ENCODE measurements at places on chromosomes 3 and 15.

DNA sequence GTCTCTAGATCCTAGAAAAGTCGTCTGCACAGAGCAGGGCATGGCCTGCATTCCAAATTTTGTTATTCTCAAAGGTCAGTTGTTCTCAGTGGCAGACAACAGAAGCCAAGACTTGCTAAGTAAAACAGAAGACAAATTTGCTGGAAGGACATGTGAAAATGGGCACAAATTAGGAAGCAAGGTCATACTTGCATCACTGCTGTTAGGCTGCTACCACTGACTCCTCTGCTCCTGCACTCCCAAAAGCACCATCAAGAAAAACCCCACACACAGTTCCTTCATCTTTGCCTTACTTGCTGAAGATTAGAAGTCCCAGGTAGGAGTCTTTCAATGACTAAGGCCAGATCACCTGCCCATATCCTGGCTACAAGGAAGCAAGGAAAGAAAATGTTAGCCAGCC lies 69.9 kb upstream of the ATP2C1 start:
- no peak for DNase-seq

DNA sequence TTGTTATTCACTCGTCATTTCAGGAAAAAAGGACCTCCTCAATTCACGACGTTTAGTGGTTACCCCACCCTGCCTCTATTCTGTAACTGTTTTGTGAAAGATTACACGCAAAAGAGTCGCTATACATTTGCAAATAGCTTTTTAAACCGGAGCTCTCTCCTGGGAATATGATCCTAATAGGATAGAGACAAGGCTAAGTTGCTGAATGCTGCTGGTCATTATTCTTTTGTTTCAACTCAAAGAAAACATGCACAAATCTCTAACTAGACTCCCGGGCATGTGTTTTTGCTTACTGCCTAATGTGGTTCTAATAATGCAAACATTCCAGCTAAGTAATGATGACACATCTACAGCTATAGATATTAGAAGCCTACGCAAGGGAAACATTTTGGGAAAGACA lies 214.6 kb upstream of the MDFIC2 start:
- DNase-seq, result no peak

- no peak for DNase-seq
Observed at GRCh38 chr3:42658091-42658770, 4.7 kb downstream of the ZBTB47 start.

DNA sequence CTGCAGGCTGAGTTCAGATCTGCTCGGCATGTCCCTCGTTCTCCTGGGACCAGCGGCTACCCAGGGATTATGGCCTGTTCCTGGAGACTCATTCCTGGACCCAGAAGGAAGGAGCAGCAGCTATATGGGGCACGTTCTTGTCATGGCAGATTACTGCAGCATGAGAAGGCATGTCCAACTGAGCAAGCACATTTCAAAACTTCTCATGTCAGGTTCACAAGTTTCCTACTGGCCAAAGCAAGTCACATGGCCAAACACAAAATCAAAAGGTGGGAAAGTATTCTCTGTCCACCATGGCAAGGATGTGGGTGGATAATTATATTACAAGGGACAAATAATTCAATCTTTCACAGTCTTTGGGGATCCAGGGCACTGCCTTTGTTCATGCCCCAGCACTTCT lies 71.9 kb upstream of the C15orf39 start:
- DNase-seq, result no peak

DNA sequence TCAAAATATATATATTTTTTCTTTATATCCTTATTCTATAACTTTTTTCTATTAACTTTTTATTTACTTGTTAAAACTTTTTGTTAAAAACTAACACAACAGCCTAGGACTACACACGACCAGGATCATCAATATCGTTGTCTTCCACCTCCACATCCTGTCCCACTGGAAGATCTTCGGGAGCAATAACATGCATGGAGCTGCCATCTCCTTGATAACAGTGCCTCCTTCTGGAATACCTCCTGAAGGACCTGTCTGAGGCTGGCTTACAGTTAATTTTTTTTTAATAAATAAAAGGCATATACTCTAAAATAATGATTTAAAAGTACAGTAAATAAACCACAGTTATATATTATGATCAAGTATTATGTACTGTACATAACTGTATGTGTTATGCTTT lies 58.9 kb downstream of the SFMBT1 start:
- no peak for DNase-seq

DNA sequence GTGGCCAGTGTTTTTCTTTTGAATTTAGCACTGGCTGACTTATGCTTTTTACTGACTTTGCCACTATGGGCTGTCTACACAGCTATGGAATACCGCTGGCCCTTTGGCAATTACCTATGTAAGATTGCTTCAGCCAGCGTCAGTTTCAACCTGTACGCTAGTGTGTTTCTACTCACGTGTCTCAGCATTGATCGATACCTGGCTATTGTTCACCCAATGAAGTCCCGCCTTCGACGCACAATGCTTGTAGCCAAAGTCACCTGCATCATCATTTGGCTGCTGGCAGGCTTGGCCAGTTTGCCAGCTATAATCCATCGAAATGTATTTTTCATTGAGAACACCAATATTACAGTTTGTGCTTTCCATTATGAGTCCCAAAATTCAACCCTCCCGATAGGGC lies 43.5 kb downstream of the AGTR1 start:
- no peak for DNase-seq

- DNase-seq, result no peak
Observed at GRCh38 chr15:92413510-92413909, 19.8 kb downstream of the ST8SIA2 start.

DNA sequence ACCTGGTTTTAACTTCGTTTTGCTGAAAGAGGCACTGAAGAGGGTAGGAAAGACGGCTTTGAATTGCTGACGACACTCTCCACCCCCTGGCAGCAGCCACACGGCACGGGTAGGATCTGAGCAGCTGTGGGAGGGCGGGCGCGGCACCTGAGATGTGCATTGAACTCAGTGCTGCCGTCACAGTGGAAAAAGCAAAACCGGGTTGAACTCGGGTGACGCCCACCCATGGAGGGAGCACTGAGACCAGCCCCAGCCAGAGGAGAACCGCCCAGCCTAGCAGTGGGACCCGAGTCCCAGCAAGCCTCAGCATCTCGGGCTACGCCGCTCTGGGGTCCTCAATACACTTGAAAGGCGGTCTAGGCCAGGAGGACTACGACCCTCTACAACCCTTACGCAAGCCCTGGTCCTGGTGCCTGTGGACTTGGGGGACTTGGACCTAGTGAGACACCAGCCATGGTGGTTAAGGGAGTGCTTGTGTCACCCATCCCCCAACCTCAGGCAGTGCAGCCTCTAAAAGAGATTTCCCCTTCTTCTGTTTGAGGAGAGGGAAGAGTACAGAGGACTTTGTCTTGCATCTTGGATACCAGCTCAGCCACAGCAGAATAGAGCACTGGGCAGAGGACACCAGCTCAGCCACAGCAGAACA lies 50.0 kb upstream of the RPL35A start:
- DNase-seq, result no peak

GRCh38 chr3:115272036-115272824 lies 125.1 kb upstream of the ZBTB20 start:
- DNase-seq, result no peak

DNA sequence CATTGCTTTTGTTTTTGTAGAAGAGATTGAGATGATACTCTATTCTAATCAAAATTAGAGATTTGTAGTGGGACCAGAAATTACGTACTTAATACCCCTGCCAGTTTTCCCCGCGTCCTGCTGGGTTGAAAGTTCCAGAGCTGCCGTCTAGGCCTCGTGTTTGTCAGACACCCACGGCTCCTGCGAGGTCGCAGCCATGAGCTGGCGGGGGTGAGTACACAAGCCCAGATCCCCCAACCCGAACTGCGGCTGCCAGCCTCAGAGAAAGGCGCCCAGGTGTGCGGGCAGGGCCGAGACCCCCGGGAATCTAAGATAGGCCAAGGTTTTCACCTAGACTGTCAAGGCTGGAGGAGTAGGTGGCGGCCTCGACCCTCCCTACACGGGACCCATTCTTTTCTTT lies 26.3 kb downstream of the GPR160 start:
- no peak for DNase-seq

DNA sequence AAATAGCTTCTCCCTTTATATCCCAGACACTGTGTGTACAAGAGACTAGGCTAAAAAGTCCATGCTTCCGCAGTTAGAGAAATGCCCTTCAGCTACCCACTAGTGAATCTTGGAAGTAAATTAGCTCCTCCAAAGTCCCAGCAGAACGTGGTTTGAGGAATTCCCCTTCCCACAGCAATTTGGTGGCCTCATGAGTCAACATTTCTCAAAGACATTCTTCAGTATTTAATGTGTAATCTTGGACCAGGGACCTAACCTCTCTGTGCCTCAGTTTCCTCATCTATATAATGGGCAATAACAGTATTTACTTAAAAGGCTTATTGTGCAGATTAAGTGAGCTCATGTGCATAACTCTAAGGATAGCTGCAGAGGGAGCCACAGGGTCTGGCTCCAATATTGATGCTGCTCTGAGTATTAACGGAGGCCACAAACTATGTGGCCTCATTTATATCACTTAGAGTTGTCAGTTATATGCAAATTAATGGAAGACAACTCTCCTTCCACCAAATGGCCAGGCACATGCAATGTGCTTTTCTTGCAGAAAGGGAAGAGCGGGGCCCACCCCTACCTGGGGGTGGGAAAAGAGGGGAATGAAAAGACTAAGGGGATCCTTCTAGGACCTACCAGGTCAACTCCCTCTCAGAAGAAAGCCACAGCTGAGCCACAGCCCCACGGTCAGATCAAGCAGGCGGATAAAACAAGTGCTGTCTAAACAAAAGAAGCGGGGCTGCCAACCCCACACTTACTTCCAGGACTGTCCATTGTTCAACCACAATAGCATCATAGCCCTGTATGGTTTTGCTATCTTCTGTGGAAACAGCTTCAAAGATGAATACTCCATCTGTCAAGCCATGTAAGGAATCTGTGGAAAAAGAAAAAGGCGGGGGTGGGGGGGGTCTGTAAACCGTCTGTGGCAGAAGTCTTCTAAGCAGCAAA lies 92.4 kb downstream of the OXNAD1 start:
- DNase-seq, result no peak

DNA sequence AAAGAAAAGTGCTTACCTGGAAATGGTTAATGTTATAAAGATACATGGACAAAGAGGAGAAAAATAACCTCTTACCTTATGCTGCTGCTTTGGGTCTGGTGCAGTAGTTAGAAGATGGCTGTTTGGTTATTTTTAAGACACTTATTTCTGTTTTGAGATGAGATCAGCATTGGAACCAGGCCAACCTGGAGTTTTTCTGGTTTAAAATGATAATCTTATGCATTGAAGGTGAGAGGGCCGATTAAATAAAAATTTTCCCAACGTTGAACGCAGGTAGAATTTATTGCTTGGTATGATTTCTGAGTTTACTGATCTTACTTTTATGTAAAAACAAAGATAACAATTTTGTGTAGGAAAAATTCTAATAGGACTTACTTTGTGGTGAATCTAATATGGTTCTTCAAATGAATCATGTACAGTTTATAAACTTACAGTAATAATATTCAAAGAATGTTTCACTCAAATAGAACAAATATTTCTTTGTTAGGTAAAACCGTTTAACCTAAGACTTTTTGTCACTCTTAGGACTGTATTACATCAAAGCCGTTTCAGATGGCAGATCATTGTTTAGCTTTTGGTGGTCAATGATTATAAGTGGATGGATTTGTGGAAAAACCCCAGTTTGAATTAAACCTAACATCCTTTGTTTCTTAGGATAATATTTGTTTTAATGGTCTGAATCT lies 14.9 kb downstream of the UBE2E2 start:
- DNase-seq, result no peak

DNA sequence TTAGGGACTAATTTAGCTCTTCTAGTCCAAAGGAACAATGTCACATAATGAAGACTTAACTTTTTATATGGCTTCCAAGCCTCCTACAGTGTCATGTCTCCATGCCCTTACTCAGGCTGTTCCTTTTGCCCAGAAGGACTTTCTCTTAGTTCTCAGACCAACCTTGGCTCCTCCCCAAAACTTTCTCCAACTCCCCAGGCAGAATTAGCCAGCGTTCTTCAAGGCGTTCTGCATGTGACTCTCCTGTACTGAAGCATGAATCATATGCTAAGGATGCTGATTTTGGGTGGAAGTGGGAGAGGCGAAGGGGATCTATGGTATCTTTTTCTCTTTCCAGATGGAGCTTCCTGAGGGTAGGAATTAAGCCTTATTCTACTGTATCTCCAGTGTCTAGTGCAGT lies 335.1 kb upstream of the ICE2 start:
- no peak for DNase-seq

DNA sequence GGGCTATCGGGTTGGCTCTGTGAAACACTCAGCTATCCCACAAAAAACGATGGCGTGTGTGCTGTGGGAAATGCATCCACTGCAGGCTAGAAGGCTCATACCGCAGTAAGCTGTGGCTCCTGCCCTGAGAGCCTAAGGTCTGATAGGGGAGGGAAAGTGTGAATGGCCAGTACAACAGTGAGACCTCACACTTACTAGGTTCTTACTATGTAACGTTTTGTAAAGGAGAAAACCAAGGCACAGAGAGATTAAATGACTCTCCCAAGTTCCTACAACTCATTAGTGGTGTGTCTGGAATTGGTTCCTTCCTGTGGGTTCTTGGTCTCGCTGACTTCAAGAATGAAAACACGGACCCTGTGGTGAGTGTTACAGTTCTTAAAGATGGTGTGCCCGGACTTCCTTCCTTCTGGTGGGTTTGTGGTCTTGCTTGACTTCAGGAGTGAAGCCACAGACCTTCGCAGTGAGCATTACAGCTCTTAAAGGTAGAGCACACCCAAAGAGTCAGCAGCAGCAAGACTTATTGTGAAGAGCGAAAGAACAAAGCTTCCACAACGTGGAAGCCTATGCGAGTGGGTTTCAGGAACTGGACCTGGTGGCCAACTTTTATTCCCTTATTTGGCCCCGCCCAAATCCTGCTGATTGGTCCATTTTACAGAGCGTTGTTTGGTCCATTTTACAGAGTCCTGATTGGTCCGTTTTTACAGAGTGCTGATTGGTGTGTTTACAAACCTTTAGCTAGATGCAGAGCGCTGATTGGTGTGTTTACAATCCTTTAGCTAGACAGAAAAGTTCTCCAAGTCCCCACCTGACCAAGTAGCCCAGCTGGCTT lies 161.7 kb downstream of the POLR2M start:
- DNase-seq, result no peak

GRCh38 chr15:85499371-85499887 lies 119.0 kb downstream of the AKAP13 start:
- no peak for DNase-seq

DNA sequence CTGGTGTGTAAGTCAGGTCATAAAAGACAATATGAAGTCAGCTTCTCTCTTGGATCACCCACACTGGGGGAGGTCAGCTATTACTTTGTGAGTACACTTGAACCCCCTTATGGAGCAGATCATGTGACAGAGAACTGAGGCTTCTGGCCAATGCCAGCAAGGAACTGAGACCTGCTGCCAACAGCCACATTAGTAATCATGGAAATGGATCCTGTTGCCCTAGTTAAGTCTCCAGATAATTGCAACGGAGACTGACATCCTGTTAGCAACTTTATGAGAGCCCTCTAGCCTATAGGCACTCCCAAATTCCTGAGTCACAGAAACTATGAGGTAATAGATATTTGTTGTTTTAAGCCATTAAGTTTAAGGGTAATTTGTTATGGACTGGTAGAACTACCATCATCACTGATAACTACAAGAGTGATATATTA lies 110.4 kb upstream of the GMNC start:
- DNase-seq, result no peak

- no peak for DNase-seq
Observed at GRCh38 chr3:129865806-129866205, 27.7 kb downstream of the TMCC1 start.

- DNase-seq, result no peak
Observed at GRCh38 chr3:192303235-192303634, 424.1 kb downstream of the FGF12 start.

GRCh38 chr3:124174476-124174875 lies 182.6 kb upstream of the ROPN1 start:
- peak; percentile 6 for DNase-seq
